ENCODE measurements at places on chromosomes 11 and 22.

GRCh38 chr11:10325277-10326011 is 20.6 kb downstream of the ADM start:
- no peak for DNase-seq

DNA sequence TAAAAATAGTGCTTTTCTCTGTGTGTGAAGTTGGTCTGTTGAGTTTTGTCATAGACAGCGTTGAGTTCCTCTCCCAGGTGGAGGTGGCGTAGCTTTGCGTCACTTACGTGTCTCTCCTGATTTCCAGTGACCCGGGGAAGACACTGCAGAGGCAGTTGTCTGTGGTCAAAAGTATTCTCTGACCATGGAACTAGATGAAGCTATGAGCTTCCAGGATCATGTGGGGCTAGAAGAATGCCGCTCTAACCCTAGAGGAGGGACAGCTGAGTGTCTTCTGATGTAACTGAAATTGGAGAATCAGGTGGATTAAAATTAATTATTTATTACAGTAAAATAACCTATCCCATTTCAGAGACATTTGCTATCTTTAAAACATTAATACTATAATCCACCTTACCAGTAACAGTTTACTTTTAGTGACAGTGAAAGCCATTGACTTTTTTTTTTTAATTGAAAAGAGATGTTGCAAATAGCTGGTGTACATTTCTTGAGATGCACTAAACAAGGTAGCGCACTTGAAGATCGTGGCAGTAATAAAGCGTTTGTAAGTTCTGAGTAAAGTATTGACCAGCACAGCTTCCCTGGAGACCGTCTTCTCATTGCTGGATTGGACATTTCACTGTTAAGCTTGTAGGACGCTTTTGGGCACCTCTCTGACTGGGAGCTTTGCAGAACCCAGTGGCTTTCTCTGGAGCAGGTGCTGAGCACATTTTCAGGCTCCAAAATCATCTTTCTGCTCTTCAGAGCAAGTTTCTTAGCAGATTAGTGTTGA is 9.7 kb downstream of the CAT start:
- DNase-seq = no peak

DNA sequence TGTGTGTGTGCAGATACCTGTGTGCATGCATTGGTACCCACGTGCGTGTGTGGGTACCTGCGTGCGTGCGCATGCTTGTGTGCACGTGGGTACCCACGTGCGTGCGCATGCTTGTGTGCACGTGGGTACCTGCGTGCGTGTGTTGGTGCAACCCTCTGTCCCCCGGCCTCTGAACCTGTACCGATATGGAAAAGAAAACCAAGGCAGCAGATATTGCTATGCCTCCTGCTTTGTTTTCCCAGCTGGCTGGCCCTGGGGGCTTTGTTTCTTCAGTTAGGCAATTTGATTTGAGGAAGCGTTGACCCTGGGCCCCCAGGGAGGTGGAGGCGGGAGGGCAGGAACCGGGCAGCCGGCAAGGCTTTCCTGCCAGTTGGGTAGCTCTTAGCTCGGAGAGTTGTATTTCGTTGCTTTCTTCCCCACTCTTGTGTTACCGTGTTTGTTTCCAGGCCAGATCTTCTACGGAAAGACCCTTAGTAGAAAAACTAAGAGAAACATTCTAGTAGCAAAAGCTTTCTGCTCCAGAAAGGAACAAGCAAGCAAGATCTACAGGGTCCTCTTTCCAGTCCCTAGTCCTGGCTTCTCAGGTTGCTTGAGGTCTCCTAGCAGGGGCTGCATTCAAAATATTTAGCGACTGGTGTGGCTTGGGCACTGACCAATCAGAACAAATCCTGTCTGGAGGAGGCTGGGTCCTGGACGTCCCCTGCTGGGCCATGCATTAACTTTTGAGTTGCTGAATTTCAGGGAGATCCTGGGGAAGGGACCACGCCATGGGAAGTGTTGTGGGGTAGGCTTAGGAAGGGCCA is 26.3 kb upstream of the SORL1-AS1 start:
- no peak for DNase-seq

DNA sequence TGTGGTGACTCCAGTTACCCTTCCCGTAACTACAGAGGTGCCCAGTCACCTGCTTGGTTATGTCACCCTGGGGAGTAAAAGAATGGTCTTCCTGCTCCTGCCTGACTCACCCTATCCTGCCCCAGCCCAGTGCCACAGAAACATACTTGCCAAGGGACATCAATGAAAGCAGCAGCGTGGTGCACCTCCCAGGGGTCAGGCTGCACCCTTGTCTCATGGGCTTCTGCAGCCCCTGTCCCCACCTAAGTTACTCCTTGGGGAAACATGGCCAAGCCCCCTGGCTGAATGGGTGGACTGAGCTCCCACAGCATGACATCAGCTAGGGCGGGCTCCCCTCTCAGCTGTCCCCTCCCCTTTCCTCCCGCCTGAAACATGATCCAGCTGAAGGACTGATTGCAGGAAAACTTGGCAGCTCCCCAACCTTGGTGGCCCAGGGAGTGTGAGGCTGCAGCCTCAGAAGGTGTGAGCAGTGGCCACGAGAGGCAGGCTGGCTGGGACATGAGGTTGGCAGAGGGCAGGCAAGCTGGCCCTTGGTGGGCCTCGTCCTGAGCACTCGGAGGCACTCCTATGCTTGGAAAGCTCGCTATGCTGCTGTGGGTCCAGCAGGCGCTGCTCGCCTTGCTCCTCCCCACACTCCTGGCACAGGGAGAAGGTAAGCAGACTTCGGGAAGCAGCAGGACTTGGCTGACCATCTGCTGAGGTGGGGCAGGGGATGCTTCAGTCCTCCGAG is at the start of gene HTR3A:
HTR3A (plus strand) TSS at position 368 of the 730 bp plus-strand sequence; CDS start at position 586, 218 bp downstream.
- DNase-seq = no peak

- DNase-seq = no peak
Measured at GRCh38 chr11:35145271-35145670, 6.3 kb downstream of the CD44 start.

DNA sequence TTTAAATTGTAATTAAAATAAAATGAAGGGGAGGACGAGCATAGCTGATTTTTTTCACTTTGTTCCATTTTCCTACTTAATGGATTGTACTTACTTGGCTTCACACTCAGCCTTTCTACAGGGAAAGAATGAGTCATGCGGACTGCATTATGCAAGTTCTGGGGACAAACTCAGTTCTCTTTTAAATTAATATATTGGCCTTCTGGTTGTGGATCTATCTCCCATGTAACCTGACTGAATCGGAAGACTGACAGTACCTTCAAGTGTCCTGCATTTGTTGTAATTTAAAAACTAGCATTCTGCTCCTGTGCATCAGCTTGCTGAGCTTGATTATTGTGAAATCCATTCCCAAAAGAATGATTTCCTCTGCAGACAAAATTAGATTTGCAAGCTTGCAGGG is 12.2 kb downstream of the OR8D1 start:
- no peak for DNase-seq

DNA sequence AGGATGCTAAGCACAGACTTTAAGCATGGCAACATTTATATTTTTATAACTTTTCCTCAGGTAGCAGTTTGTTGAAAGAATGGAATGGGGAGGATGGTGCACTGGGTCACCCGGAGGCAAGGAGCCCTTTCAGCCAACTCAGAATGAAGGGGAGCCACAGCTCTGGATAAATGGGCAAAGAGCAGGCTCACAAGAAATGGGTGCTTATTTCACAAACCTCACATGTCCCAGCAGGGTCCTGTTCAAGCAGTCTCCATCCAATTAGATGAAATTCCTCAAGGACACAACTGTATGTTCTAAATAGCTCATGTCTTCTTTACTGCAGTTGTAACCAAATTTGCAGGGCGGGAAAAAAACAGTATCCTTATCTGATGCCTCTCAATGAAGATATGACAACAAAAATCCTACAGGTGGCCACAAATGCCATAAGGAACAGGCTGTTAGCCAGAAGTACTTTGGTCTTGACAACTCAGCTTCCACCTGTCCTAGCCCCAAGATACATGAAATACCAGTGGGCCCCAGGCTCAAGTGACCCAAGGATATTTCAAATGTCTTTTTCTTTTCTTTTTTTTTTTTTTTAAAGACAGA is 48.2 kb downstream of the MAPK1 start:
- DNase-seq = no peak

- peak; percentile 81 for DNase-seq
Measured at GRCh38 chr22:30390974-30391691, 3.9 kb upstream of the RNF215 start.

DNA sequence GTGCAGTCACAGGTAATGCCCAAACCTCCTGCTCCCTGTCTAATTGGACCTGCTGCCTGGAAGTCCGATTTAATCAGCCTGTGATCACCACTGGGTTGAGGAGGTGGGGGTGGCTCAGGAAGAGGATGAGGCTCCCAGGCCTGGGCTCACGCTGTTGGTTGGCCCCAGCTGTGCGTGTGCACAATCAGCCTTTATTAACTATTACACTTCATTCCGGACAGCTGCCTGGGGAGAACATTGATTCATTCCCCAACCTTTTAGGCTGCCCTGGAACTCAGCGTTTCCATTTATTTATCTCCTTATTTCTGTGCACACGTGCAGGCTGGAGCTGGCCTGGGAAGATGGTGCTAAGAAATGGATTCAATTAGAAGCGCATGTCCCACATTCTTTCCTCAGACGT is 123.4 kb downstream of the DSCAML1 start:
- DNase-seq = no peak

GRCh38 chr11:120884154-120885020 is 139.5 kb upstream of the TBCEL start:
- DNase-seq = no peak

GRCh38 chr11:71453918-71454304 is 908 bp downstream of the NADSYN1 start:
- no peak for DNase-seq

GRCh38 chr22:19990609-19991394 is 25.8 kb downstream of the ARVCF start:
- no peak for DNase-seq

DNA sequence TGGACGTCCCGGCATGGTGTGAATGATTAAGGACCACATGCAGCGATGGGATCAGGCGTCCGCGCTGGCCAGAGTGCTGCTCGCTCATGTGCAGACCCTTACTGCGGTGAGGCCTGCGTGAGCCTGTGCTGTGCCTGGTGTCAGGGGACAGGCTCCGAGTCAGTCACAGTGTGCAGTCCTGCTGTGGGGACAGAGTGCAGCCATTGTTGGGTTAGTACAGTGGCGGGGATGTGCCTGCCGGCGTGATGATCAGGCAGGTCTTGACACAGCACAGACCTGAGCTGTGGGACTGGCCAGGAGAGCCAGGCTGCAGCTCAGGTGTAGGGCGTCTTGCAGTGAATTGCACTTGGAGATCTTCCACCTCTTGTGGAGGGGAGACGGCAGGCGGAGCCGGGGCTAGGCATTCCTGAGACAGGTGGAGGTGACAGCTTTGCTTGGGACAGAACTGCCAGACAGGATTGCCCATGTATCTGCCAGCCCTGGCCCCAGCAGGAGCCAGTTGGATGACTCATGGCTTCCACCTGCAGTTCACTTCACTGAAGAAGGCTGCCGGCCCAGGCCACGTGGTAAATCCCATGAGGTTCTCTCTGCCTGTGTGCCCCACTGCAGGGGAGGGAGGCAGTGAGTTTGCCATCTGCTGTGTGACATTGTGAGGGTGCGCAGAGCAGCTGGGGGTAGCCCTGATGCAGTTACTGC is 17.3 kb downstream of the TRMU start:
- DNase-seq = no peak

GRCh38 chr22:36798674-36799066 is 18.2 kb downstream of the PVALB start:
- DNase-seq = no peak

- no peak for DNase-seq
Measured at GRCh38 chr11:120657306-120658070, 145.9 kb downstream of the GRIK4 start.

GRCh38 chr11:68946416-68947090 is 34.2 kb downstream of the MRGPRD start:
- no peak for DNase-seq

- DNase-seq = no peak
Measured at GRCh38 chr11:11065396-11065795, 207.5 kb upstream of the ZBED5 start.

DNA sequence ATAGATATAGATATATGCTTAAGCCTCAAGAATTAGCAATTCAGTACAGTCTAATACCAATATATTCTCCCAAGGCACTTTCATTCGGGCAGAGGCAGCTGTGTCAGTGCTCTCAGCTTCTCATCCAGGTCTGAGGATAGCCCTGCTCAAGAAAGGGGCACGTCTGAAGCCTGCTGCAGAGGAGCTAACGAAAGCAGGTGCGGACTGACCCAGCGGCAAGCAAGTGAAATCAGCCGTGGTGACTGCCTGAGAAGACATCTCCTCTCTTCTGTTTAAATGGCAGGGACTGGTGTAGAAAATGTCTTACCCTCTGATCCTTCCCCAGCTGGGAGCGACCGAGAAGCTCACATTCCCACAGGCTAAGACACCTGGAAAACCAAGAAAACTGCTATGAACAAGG is 468.6 kb downstream of the BRD1 start:
- no peak for DNase-seq

- DNase-seq = no peak
Measured at GRCh38 chr11:77090046-77090372, 12.6 kb upstream of the OMP start.

- no peak for DNase-seq
Measured at GRCh38 chr11:114154271-114155047, 94.9 kb downstream of the ZBTB16 start.

DNA sequence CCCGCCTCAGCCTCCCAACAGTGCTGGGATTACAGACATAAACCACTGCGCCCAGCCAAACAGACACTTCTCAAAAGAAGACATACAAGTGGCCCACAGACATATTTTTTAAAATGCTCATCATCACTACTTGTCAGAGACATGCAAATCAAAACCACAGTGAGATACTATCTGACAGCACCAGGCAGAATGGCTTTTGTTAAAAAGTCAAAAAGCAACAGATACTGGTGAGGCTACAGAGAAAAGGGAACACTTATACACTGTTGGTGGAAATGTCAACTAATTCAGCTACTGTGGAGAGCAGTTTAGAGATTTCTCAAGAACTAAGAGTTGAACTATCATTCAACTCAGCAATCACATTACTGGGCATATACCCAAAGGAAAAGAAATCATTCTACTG is 67.0 kb downstream of the ARHGAP20 start:
- DNase-seq = no peak

- no peak for DNase-seq
Measured at GRCh38 chr11:44261800-44262591, 47.9 kb downstream of the ALX4 start.

GRCh38 chr11:563812-564578 is 3.2 kb downstream of the RASSF7 start:
- no peak for DNase-seq

Measured in CD4-positive, alpha-beta T cell treated with Interleukin-6 at 100 ng/mL for 8 hours (primary cell).